CD14-positive monocyte (primary cell): ENCODE measurements at places on chromosomes 2 and 18. TPM values are rescaled to one million over a fixed set of nuclear protein-coding genes. Genes with fewer than 3 reads are reported as not detected.

DNA sequence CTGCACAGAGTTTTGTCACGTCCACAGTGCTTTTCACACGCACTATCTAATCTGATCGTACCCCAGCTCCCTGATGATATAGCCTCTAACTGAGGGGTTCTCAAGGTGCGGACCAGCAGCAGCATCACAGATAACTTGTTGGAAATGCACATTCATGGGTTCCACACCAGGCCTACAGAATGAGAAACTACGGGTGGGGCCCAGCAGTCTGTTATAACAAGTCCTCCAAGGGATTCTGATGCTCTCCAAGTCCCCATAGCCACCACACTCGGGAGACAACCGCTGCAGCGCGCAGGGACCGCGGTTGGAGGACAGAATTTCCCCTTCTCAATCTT lies 745 bp upstream of the BZW1 start:
- no peak for DNase-seq

GRCh38 chr18:59268127-59268720 lies 5.0 kb downstream of the RAX start:
- no peak for DNase-seq

- DNase-seq, result no peak
Observed at GRCh38 chr2:174776223-174776622, 12.0 kb upstream of the CHRNA1 start.

GRCh38 chr2:74235041-74235440 lies 36.6 kb downstream of the MTHFD2 start:
- no peak for DNase-seq

DNA sequence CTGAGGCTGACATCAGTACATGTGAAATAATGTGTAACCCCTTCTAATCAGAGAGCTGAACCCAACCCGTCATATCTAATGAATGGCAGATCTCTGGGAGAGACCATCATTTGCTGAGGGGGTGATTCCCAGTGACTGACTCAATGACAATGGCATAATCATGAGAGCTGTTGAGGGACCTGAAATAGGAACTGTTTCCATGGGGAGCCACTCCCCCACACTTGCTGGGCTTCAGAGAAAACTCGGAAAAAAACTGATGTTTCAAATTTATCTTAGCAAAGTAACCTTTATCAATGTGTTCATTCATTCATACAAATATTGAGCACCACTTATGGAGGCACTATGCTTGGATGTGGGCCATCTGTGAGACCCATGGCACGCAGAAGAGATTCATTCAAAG lies 93.4 kb upstream of the ZBTB14 start:
- no peak for DNase-seq

DNA sequence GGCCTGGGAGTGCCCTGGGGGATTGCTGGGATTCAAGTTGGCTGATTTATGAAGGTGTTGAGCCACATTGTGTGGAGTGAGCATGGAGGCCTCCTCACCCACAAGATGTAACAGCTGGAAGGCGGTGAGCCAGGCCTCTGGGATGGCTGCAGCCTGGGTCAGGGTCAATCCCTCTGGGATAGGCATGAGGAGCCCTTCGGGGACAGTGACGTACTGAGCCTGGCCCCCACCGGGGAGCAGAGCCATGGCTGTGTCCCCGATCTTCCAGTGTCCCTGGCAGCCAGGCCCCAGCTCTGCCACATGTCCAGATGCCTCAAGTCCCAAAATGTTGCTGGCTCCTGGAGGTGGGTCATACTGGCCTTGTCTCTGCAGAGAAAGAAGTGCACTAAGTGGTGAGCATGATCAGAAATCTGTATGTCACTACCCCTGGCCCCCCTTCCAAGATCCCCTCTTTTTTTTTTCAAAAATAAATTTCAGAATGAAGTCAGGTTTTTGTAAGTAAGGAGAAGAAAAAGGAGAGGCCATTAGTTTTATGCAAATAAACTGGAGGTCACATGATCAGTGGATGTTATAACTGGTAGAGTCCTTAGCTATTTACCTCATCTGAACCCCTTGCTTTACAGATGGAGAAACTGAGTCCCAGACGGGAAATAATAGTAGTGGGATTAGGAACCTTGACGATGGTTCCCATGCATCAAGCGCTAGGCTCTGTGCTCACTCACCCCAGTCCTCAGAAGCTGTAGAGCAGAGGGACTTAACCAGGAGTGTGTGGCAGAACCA lies 1.7 kb downstream of the TP53I3 start:
- no peak for DNase-seq

DNA sequence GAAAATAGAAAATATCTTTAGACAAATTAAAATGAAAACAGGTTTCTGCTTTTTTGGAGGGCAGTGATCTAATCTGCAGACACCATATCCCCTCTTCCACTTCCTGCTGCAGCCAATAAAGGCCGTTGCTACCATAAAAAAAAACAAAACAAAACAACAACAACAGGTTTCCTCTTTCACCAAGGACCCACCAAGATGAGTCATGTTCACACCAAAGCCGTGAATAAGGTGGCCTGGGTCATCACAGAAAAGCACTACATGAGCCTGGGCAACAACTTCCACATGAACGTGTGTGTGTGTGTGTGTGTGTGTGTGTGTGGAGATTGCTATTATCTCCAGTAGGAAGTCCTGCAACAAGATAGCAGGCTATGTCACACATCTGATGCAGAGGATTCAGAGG lies 24.8 kb upstream of the TFCP2L1 start:
- peak; percentile 74 for DNase-seq

GRCh38 chr2:3222636-3223035 lies 155.0 kb downstream of the EIPR1 start:
- no peak for DNase-seq

- DNase-seq, result no peak
Observed at GRCh38 chr2:11923935-11924334, 177.5 kb downstream of the LPIN1 start.

- no peak for DNase-seq
Observed at GRCh38 chr18:24993628-24994027, 358.3 kb downstream of the ZNF521 start.

GRCh38 chr2:15939854-15940660 lies at the start of gene MYCN:
TSS of gene MYCN (plus strand) at chr2:15940550. CDS start at chr2:15942065, 1,515 bp downstream.
- DNase-seq, result no peak

The CRYBA2 gene
- not detected for polyA plus RNA-seq

DNA sequence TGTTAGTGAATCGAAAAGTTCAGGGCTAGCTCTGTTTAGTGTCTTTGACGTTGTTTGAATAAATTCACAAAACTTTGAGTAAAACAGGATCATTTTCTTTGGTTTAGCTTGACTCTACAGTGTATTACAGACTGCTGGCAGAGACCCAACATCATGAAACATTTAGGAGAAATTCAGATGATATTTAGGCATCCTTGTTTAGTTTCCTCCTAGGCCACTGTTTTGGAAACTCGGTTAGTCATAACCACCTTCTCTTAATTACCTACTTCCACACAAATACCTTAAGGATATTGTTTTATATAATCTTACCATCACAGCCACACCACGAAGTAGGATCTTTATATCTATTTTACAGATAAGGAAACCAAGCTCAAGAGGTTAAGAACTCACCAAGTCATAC lies 7.8 kb downstream of the LIMS1 start:
- DNase-seq, result no peak

GRCh38 chr18:45837283-45838070 lies 12.0 kb downstream of the SIGLEC15 start:
- peak; percentile 81 for DNase-seq

GRCh38 chr18:42950732-42951131 lies 164.8 kb downstream of the RIT2 start:
- no peak for DNase-seq

The C2orf78 gene
- not detected for polyA plus RNA-seq

The IL37 gene
- not detected in 2 replicates for polyA plus RNA-seq

GRCh38 chr2:108571286-108571685 lies 37.0 kb downstream of the LIMS1 start:
- no peak for DNase-seq

The BMP10 gene
- not detected for polyA plus RNA-seq

The MDH1B gene
- not detected in 2 replicates for polyA plus RNA-seq

- DNase-seq, result no peak
Observed at GRCh38 chr18:28267276-28267675, 90.3 kb upstream of the CDH2 start.

The CPO gene
- polyA plus RNA-seq, result not detected

- no peak for DNase-seq
Observed at GRCh38 chr18:31371989-31372388, 4.6 kb upstream of the DSG4 start.

The GCG gene
- polyA plus RNA-seq, result not detected

GRCh38 chr18:60892855-60893254 lies 440.4 kb upstream of the CDH20 start:
- no peak for DNase-seq

GRCh38 chr2:159903443-159904126 lies 105.6 kb upstream of the CD302 start:
- peak; percentile 75 for DNase-seq

- no peak for DNase-seq
Observed at GRCh38 chr2:191686729-191687128, 8.8 kb downstream of the NABP1 start.

GRCh38 chr2:241366678-241367077 lies 10.6 kb downstream of the FARP2 start:
- DNase-seq, result no peak

- DNase-seq, result no peak
Observed at GRCh38 chr2:21330786-21331391, 207.1 kb downstream of the TDRD15 start.

DNA sequence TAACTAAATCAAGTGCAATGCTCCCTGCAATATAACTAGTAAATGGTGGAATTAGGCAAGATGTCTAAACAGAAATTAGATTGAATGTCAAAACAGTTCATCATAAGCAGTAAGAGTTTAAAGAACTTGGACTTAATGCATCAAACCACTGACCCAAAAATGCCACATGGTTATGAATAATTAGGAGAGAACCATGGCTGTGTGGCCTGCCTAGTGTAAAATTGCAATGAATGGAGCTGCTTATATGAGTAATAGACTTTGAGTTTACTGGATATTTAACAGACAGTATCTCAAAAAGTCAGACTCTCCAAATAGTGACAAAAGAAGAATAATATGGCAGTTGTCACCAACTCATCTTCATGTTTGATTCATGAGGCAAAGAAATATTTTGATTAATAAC lies 101.6 kb upstream of the COL5A2 start:
- DNase-seq, result no peak

DNA sequence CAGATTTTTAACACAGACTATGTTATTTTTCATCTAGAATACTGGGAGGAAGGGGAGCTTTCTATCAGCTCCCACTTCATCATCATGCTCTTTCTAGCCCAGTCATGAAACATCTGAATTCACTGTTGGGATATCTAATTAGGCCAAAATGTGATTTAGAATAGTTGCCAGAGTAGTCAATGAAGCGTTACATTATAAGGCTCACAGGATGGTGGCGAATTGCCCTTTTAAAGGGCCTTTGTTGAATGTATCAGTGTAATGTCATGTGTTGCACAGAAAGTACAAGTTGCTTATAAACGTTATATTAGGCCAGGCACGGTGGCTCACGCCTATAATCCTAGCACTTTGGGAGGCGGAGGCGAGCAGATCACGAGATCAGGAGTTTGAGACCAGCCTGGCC lies 45.6 kb downstream of the PDE1A start:
- DNase-seq, result no peak

The AAK1 gene
- 15.8 and 18.9 TPM in 2 replicates for polyA plus RNA-seq

The FHOD3 gene
- polyA plus RNA-seq, result not detected

- DNase-seq, result no peak
Observed at GRCh38 chr2:2640371-2640770, 309.3 kb upstream of the MYT1L start.

The PTMA gene
- 1,127 TPM for polyA plus RNA-seq

The NTSR2 gene
- not detected for polyA plus RNA-seq

GRCh38 chr2:232973011-232973735 lies 39.9 kb downstream of the NGEF start:
- no peak for DNase-seq

GRCh38 chr18:79884963-79885728 lies 66.3 kb downstream of the SLC66A2 start:
- DNase-seq, result no peak

The SUMO1 gene
- polyA plus RNA-seq, result 14.8 and 30.4 TPM in 2 replicates
